ENCODE measurements at places on chromosomes 1 and 21. TPM values are rescaled to one million over a fixed set of nuclear protein-coding genes. Genes with fewer than 3 reads are reported as not detected.

CACNA1E gene
- total RNA-seq: under 0.01 TPM

WDR26 gene
- 41.1 TPM for total RNA-seq

ALPL gene
- 0.43 TPM for total RNA-seq

NBPF20 gene
- total RNA-seq: 3.0 TPM

TMCO1 gene
- total RNA-seq: 183 TPM

RAB7B gene
- total RNA-seq: 0.56 TPM

FAM177B gene
- total RNA-seq: not detected

ANP32E gene
- total RNA-seq: 45.3 TPM

C1orf167 gene
- total RNA-seq: not detected

PDXK gene
- total RNA-seq: 364 TPM

MASP2 gene
- total RNA-seq: 0.22 TPM

TMIGD3 gene
- total RNA-seq: not detected

DCST2 gene
- total RNA-seq: 0.30 TPM

PDPN gene
- total RNA-seq: not detected

Measured in A549 treated with dexamethasone at 1 μM for 4 hours (cell line).